ENCODE measurements at places on chromosomes 12 and 14. TPM values are rescaled to one million over a fixed set of nuclear protein-coding genes. Genes with fewer than 3 reads are reported as not detected.

DNA sequence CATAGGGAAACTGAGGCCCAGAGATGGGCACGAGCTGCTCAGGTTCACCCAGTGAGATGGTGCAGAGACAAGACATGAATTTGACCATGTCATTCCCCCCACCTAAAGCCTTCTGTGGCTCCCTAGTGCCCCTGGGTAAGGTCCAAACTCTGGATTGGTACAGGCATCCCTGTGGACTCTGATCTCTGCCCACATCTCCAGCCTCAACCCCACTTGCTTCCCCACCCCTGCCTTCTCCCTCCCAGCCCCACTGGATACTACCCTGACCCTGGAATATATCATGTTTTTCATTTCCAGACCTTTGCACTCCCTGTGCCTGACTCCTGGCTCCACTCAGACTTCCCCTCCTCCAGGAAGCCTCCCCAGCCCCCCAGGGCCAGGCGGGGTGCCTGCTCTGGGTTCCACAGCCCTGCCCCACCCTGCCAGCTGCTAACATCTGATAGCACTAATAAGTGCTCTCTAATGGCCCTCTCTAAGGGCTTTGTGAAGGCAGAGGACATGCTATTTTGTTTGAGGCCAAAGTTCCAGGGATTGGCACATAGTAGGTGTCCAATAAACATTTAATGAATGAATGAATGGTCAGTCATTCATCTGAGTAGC, 1.1 kb upstream of the SDSL start:
- no peak for DNase-seq

DNA sequence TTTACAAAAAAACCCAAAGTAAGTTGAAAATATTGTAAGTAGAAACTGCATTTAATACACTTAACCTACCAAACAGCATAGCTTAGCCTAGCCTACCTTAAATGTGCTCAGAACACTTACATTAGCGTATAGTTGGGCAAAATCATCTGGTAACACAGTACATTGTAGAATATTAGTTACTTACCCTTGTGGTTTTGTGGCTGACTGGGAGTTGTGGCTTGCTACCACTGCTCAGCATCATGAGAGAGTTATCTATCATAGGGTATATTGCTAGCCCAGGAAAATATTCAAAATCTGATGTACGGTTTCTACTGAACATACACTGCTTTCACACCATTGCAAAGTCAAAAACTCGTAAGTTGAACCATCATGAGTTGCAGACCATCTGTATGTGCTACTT, 141.7 kb upstream of the GARIN6 start:
- DNase-seq = no peak

DNA sequence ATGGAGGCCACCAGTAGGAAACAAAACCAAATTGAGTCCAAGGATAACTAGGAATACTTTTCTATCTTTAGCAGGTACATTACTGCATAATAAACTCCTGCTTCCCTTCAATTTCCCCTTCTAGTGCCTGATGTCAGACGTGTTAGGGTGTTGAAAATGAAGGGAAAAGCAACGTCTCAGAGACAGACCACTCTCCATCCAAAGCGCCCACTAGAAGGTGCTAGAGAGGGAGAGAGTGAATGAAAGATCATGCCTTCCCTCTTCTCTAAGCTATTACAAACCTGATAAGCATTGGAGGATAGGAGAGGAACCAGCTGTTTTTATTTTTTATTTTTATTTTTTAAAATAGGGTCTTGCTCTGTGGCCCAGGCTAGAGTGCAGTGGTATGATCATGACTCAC, 64.1 kb downstream of the ZNF641 start:
- DNase-seq = no peak

- no peak for DNase-seq
Measured at GRCh38 chr14:52888839-52889838, 61.7 kb downstream of the FERMT2 start.

The CLEC2A gene
- polyA plus RNA-seq = not detected

DNA sequence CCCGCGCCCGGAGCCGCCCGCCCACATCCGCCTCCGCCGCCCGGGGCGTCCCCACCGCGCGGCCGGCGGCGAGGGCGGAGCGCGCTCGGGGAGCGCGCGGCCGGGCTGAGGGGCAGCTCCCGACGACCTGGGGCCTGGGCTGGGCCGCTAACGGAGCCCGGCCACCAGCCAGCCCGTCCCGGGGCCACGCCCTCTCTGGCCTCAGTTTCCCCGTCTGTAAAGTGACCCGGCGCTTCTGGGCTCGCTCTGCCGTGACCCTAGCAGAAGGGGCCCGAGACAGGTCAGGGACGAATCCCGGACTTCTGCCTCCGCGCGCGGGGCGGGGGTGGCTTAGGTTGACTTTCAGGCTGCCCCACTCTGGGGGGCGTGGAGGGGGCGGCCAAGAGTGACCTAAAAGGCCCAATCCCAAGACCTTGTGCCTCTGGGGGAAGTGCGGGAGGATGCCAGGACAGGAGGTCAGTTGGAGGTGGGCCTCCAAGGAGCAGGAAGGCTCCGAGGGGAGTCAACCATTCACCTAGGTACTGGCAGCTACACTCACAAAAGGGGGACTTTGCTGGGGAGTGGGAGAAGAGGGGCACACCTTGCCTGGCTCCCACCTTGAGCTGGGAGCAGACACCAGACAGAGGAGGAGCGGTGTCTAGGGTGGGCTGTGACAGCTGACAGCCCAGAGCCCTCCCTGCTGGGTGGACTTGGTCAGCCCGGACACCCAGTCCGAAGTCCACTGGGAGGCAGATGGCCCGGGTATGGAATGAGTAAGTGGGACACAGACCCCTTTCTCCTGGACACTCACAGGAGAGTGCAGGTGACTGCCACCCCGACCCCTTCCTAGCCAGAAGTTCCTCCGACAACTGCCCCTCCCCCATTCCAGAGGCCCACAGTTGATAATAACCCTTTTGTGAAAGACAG, 486 bp upstream of the AKT1 start:
- DNase-seq = no peak

GRCh38 chr14:28375295-28375694, 391.3 kb upstream of the FOXG1 start:
- DNase-seq = no peak

DNA sequence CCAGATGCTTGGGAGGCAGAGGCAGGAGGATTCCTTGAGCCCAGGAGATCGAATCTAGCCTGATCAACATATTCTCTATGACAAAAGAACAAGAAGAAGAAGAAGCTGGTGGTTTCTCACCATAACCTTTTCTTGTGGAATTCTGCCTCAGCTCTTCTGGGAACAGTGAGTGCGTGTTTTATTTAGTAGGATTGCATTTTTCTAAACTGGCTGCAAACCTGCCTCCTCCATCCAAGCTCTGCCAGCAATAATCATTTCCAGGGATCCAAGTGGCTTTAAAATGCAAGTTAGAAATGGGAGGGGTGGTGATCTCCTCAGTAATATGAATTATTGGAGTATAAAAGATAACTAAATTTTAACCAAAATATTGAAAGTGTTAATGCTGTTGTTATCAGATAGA, 46.1 kb upstream of the MMP17 start:
- no peak for DNase-seq

The OTX2 gene
- not detected for polyA plus RNA-seq

DNA sequence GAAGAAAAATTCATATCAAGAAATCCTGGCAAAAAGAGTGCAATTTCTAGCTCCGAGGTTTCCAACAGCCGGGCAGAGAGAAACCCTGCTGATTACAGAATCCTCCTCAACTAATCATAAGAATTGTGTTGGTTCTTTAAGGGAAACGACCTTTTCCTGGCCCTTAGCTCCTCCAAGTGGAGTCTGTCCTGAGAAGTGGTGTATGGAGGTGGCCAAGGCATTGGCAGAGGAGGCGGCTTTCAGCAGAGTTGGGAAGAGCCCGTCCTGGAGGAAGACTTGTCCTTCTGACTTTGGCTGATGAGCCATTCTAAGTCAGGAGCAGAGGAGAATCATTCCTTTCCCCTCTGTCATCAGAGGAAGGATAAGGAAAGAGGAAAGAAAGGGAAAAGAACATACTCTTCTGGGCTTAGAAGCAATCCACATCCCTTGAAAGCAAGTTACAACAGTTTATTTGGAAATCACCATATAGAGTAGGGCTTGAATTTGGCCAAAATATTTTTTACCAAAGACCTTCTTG, 46.5 kb upstream of the PTCSC3 start:
- DNase-seq = no peak

DNA sequence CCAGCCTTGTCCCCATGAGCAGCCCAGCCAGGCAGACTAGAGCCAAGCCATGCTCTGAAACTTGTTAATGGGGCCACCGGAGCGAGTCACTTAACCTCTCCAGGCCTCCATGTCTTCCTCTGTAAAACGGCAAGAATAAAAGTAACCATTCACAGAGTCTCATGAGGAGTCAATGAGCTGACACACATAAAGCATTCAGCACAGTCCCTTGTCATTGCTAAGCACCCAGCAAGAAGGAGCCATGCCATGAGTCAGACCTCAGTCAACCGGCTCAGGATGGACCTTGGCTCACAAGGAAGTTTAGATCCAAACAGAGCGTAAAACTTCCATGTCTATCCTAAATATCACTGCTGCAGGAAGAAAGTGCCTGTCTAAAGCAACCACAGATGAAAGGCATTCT, 10.6 kb downstream of the FICD start:
- no peak for DNase-seq

Measured in BJ (cell line).